ENCODE measurements at places on chromosomes 5 and 9.

GRCh38 chr9:109451311-109452025, 46.6 kb downstream of the PTPN3 start:
- no peak for DNase-seq

GRCh38 chr9:127589955-127590370, 22.1 kb upstream of the STXBP1 start:
- no peak for DNase-seq

GRCh38 chr5:1792842-1793266, 6.8 kb downstream of the MRPL36 start:
- peak; percentile 82 for DNase-seq

DNA sequence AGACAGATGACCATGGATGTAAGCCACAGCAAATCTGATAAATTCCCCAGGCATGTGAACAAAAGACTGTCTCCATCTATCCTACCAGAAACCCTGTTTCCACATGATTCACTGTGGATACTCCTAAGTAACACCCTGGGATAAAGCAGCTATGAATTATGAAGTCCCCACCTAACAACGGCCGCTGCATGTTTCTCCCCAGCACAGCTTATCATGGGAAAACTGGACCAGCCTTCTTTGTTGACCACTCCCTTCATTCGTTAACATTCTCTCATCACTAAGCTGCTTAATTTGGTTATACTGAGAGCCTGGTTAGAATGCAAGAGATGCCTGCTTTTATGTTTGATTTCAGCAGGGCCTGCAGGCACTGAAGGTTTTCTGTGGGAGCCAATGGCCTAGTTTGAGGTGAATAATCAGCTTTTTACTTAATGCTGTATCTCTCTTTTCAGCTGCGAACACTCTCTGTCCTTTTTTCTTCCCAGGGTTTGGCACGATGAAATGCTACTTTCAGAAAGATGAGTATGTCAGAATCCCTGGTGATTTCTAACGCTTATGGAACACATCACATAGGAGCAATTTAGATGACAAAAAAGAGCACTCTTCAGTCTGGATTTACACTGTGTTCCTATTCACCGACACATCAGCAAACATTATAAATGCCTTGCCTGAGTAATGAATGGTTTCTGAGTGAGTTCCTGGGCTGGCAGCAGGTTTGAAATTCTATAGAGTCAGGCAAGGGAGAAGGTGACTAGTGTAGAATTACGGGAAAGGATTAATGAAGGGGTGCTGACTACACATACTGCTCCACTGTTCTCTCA, 318.4 kb upstream of the ZNF608 start:
- DNase-seq: no peak

DNA sequence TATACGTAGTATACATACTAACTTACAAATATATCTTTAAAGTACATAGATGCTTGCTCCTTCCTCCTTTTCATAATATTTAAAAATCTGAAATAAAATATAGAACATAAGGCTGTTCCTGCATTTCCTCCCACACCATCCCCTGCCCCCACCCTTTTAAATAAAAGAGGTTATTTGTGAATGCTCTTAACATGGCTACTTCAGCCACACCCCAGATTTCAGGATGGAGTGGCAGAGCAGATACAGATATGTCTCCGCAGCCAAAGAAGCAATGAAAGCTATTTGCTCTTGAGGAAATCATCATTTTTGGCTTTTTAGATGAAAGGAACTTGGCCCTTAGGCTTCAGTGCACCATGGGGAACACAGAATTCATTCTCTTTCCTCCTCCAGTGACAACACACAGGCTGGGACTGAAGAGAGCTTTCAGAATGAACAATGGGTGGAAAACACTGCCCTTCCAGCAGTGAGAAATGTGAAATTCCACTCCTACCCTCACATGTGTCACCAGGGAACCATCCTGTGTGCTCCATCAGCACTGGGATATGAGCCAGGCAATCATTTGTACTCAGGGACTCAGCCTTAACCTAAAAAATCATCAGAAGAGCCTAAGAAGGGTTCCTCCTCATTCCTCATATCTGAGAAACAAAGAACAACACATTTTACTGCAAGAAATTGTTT, 134.3 kb downstream of the PPP2R2B start:
- no peak for DNase-seq

DNA sequence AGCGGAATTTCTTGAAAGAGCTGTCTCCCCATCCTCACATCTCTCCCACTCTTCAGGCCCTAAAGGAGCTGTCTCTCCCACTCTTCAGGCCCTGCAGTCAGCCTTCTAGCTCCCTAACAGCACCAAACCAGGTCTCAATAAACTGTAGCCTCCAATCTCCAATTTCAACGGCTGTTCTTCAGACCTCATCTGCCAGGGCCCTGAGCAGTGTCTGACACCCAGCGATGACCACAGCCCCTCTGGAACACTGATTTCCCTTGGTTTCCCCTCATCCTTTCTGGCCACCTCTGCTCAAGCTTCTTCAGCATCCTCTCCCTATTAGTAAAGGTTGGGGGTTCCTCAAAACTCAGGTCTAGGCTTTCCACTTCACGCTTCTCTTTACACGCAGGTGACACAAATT, 1.6 kb upstream of the P4HA2 start:
- no peak for DNase-seq

- no peak for DNase-seq
These were observed 7.5 kb downstream of the SYK start for GRCh38 chr9:90808890-90809685.

DNA sequence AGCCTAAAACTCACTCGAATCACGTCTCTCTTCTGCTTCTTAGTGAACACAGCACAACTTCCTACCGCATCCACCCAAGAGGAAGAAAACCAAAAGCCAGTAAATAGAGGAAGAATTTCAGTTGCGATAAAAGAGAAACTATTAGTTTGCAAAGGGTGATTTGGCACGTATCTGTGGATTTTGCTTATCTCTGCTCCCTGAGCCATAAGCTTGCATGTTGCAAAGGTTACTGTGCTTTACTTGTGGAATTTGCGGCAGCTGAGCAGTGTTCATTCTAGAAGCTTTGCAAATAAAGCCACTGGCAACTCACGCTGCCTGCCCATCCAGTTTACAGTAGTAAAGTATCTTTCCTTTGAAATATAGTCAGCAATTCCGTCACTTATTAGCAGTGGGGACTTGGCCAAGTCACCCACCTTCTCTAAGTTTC, 149.0 kb upstream of the PCA3 start:
- no peak for DNase-seq

DNA sequence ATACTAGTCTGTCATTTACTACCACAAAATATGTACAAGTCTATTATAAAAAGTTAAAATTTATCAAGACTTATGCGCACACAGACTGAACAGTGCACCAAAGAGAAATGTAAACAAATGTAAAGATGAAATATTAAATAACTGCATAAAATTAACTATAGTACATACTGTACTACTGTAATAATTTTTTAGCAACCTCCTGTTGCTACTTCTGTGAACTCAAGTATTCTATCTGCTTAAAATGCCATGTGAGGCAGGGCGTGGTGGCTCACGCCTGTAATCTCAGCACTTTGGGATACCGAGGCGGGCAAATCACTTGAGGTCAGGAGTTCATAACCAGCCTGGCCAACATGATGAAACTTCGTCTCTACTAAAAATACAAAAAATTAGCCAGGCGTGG, 13.8 kb upstream of the ISOC1 start:
- DNase-seq: no peak

Data from stimulated activated CD4-positive, alpha-beta T cell treated with anti-CD3 and anti-CD28 coated beads, Interleukin-1b, Interleukin-23, amount 100 ng/mL, for 48 hours (primary cell).